PC-3 (cell line): ENCODE measurements at places on chromosomes 5 and 9.
A peak's percentile ranks its signal among the peaks of the same experiment; 100 is the strongest.

DNA sequence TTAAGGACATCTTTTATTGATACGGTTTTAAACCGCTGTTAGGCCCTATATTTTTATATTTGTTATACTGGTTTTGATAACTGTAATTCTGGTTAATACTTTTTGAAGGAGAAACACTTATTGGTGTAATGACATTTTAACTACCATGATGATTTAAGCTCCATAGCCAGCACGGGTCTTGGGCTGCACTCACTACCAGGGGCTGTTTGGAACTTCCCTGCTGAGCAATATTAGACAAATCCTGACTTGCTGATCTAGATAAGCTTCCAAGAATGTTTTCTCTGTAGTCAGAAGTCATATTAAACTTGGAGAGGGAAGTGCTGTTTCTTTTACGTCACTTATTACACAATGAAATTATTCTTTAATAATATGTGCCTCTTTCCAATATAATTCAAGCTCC, 540.0 kb upstream of the GRAMD2B start:
- DNase-seq: no peak

GRCh38 chr9:32574858-32575257, 1.9 kb upstream of the NDUFB6 start:
- DNase-seq: no peak

DNA sequence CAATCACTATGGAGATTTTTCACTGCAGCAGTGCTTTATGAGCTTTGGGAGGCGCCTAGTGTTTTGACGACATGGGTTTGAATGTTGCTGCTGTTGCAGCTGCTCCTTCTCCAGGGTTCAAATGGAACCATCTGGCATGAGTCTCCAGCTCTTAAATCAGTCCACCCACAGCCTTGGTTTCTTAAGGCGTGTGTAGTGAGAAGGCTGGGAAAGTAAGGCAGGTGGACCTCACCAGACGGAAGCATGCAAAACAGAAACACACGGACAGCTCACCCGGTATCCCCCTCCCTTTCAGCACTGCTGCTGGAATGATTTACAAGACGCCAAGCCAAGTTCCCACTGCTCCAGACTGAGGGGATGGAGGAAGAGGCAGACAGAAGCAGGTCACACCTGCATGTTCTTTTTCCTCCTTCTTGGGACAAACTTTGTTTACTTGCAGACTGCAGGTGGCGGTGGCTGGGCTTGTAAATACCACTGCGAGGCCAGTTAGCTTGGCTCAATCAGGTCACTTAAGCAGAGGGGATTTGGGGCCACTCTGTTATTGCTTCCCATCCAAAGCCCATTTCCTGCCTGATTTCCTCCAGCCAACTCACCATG, 47.4 kb downstream of the ADAM19 start:
- DNase-seq: no peak

DNA sequence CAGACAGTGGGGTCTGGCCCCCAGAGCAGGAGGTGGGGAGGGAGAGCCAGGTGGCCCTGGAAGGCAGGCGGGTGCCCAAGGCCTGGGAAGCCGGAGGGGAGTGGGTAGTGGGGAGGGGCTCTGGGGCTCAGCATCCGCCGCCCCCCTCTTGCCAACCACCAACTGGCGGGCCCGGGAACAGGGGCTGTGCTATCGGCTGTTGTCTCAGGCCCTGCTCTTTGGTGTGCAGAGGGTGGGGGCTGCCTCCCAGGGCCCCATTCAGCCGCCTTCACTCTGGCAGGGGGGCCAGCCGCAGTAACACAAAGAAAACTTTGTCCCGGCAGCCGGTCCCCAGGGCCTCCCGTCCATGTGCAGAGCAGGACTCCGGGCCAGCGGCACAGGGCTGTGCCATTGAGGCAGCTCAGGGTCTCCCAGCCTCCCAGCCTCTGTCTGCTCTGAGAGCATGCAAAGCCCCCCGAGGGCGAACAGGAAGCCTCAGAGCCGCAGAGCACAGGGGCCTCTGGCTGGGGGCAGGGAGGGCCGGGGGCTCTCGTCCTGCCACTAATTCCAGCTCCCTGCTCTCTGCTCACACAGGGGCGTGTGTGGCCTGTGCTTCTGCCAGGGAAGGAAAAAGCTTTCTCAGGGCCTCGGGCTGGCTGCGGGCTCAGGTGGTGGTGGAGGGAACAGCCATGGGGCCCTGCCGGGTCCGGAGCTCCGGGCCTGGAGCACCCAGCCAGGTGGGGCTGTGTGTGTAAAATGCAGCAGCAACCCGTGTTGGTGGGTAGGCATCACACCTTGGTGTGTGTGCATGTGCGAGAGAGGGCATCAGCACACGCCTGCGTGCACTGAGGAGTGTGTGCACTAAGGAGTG, 54.2 kb upstream of the NOTCH1 start:
- no peak for DNase-seq

GRCh38 chr5:37436146-37436934, 57.2 kb downstream of the WDR70 start:
- DNase-seq: no peak

GRCh38 chr9:133149130-133150015, 14.3 kb downstream of the GBGT1 start:
- peak; percentile 90 for DNase-seq

GRCh38 chr5:157168286-157168685, 2.2 kb upstream of the GARIN3 start:
- no peak for DNase-seq

DNA sequence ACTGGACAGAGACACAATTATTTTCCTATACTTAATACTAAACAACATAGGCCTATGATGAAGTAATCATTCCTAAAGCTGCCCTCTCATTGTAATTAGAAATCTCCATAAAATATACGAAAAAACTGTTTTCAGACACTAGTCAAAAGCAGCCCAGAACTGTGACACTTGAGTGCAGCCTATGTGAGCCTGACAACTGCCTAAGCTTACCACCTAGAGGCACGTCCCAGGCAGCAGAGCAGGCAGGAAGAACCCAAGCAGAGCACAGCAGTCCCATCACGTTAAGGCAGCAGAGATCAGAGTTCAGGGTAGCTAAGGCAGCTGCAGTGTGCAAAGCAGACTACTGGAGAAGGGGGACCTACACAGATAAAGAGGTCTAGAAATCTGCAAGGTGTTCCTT, 46.4 kb downstream of the GOLPH3 start:
- DNase-seq: no peak

- DNase-seq: no peak
Observed at GRCh38 chr5:88503041-88503345, 234.3 kb upstream of the TMEM161B start.

- peak; percentile 37 for DNase-seq
Observed at GRCh38 chr9:4421847-4422246, 68.4 kb upstream of the SLC1A1 start.
